Stomach (tissue), 19 donors: ENCODE measurements at places on chromosomes 6 and 20. TPM values are rescaled to one million over a fixed set of nuclear protein-coding genes. Genes with fewer than 3 reads are reported as not detected.

The CTCFL gene
- not detected for total RNA-seq

DNA sequence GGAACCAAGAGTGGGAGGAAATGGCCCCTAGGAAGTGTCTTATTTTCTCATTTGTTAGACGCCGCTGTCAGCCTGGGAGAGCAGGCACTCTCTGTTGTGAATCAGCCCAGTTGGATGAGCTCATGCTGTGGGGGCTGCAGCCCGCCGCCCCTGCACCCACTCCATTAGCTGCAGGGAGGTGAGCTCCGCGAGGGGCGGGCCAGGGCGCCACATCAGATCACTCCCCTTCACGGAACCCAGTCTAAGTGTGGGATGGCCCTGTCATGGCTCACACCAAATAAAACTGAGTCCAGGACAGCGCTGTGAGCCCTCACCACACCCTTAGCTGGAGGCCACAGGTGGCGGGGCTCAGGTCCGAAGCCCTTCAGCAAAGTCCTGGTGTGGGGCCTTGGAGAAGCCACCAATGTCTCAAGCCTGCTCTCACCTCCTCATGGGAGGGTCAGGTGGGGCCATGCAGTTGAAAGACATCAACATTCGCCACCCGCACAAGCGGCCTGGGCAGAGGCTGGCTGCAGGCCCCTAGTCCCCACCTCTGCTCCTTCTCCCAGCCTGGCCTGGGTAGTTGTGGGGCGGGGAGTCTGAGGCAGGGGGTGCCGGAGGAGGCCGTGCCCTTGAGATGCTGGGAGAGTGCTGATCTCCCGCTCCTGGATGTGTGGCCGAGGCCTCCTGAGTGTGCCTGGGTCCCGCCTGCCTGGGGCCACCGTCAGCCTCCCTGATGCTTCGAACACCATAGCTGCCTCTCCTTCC lies 66.2 kb upstream of the SLCO4A1 start:
- H3K36me3 ChIP-seq = no peaks in the 10 kb centered on the region
- H3K4me1 ChIP-seq = no peaks in the 10 kb centered on the region
- no peaks in the 10 kb centered on the region for H3K27me3 ChIP-seq

DNA sequence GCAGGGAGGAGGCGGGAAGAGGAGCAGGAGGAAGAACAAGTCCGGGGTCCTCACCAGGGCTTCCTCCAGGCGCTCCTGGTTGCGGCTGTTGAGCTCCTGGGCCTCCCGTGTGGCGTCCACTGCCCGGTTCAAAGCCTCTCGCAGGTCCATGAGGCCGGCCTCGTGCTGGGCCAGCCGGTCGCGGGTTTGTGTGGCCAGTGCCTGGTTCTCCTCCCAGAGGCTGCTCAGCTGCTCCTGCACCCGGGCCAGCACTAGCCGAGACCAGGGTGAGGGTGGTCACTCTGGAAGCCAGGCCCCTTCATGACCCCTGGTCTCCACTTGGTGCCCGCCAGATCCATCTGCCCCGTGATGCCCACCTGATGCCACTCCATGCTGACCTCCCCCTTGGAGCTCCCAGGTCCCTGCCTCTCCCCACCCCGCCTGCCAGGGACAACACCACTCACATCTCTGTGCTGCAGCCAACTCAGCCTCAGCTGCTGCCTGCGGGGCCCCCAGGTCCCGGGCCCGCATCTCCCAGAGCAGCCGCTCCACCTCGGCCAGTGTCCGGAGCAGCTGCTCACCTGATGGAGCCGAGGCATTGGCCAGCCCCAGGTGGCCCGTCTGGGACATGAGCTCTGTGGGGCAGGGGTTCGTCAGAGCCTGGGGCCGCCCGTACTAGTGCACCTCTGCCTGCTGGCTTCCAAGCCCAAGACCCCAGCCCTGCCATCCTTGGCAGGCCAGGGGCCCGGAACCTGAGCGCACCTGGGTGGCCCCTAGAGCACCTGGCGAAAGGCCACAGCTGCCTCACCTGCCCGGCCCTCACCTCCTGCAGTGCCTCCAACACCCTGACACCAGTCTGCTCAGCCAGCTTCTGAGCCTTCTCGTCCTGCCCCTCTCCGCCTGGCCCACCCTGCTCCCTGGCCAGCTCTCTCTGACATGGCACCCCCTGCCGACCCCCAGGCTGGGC lies 15.9 kb downstream of the ADRM1 start:
- no peak for DNase-seq
- H3K4me3 ChIP-seq = no peak overlapping the region
- no peak overlapping the region for H3K27ac ChIP-seq

DNA sequence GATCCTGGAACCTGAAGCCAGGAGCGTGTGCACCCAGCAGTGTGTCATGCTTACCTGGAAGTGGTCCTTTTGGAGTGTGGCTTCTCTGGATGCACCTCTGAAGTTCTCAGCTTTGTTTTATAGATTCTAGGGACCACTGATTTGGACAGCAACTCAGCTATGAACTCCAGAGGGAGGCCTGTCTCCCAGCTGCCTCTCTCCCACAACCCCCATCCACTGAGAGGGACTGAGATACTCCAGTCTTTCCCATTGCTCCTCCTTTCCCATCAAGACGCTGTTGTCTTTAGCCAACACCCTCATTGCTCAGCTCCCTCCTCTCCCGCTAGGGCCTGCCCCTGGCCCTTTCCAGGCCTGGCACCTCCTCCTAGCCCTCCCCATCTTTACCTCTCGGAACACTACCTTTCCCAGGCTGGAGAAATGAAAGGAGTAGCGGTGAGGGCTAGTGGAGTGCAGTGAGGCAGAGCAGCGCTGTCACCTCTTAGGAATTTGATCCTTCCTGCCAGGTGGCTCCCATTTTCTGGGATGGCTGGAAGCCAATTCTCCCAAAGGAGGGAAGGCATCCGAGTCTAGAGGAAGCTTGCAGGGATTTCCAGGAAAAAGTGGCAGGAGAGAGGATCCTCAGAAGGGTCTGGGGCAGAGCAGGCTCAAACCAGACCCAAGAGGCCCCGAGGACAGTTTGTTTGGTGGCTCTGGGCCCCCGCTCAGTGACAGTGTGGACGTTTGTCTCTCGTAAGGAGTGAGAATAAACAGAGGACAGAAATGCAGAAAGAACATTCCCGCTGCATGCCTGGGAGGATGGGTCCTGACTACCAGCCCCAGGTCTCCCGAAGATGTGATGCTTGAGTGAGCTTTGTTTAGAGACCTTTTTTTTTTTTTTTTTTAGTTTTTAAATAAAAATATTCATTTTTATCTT lies at the start of gene LRRN4:
Gene LRRN4, minus strand, starts transcription at position 285 of the 913 bp plus-strand sequence. CDS start 1,261 bp downstream, outside the sequence.
- peak; percentile 48 for DNase-seq
- no peaks in the 10 kb centered on the region for H3K36me3 ChIP-seq
- no peak within 1 kb of the TSS for H3K4me3 ChIP-seq
- no peak within 1 kb of the TSS for H3K27ac ChIP-seq

The MCM3 gene
- total RNA-seq = 29.0 TPM

- H3K4me3 ChIP-seq = no peak overlapping the region
- no peak overlapping the region for H3K27ac ChIP-seq
- H3K4me1 ChIP-seq = no peaks in the 10 kb centered on the region
These were observed 49.6 kb upstream of the PDE7B start for GRCh38 chr6:135801755-135802465.

The TNFRSF21 gene
- 48.8 TPM for total RNA-seq

- no peak overlapping the region for H3K27ac ChIP-seq
- H3K36me3 ChIP-seq = no peaks in the 10 kb centered on the region
- no peak for DNase-seq
- H3K4me1 ChIP-seq = peaks cover 40% of the 10 kb centered on the region
These were observed 158.9 kb downstream of the TBXT start for GRCh38 chr6:166008441-166009369.

DNA sequence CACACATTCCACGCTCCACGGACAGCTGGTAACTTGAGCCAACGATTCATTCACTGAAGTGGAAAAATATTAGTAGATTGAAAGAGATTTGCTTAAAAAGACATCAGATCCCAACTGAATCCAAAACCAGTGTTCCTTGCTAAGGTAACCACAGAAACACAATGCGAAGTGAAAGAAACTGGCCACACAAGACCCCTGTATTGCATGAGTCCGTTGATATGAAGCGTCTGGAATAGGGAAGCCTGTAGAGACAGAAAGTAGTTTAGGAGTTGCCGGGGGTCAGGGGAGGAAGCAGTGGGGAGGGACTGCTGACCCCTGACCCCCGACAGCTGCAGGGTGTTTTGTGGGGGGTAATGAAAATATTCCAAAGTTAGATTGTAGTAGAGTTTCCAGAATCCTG lies 10.0 kb downstream of the PCK1 start:
- no peaks in the 10 kb centered on the region for H3K27me3 ChIP-seq
- H3K4me1 ChIP-seq = no peaks in the 10 kb centered on the region
- no peak overlapping the region for H3K27ac ChIP-seq
- no peak overlapping the region for H3K4me3 ChIP-seq
- no peaks in the 10 kb centered on the region for H3K36me3 ChIP-seq
- DNase-seq = no peak

GRCh38 chr6:131486608-131487007 lies 86.4 kb upstream of the ARG1 start:
- H3K4me1 ChIP-seq = no peaks in the 10 kb centered on the region
- H3K27me3 ChIP-seq = no peaks in the 10 kb centered on the region
- no peak overlapping the region for H3K27ac ChIP-seq
- no peak for DNase-seq

GRCh38 chr6:122180132-122180531 lies 219.3 kb upstream of the HSF2 start:
- H3K27me3 ChIP-seq = no peaks in the 10 kb centered on the region
- H3K4me3 ChIP-seq = no peak overlapping the region
- peak; percentile 43 for DNase-seq
- no peak overlapping the region for H3K27ac ChIP-seq

DNA sequence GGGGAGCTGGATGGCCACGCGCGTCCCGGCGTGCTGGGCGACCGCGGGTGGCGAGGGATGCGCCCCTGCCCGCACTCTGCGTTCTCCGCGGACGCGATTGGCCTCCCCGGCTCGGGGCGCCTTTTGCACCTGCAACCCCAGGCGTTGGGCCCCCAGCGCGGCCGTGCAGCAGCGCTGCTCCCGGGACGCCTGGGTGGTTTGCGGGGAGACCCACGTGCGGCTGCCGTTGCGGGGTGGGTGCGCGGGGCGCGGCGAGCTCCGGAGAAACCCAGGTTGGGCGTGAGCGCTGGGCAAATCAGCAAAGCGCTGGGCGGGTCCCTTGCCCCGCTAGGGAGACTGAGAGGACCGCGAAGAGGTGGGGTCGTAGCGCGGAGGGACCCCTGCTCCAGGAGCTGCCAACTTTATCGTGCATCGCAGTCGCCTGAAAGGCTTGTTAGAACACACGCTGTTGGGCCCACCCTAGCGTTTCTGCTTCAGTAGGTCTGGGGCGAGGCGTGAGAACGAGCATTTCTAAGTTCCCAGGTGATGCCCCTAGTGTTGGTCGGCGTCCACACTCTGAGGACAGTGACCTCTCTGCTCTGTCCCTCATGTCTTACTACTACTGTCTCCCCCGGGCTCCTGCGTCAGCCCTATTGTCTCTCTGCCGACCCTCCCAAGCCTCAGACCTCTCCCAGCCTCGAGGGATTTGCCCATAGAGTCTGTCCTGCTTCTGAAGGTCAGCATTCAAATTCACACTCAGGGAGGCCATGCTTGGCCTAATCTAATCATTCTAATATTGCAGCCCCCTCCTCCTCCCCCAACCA lies 538 bp upstream of the ZFP64 start:
- H3K27ac ChIP-seq = peak overlapping the region; percentile 94
- H3K4me1 ChIP-seq = peaks cover 21% of the 10 kb centered on the region

- peak; percentile 5 for DNase-seq
- H3K36me3 ChIP-seq = no peaks in the 10 kb centered on the region
- peaks cover 10% of the 10 kb centered on the region for H3K4me1 ChIP-seq
- H3K4me3 ChIP-seq = no peak overlapping the region
- no peak overlapping the region for H3K27ac ChIP-seq
These were observed 94.3 kb upstream of the OLIG3 start for GRCh38 chr6:137588472-137588871.

- H3K27me3 ChIP-seq = no peaks in the 10 kb centered on the region
- H3K27ac ChIP-seq = no peak overlapping the region
- H3K4me3 ChIP-seq = no peak overlapping the region
- no peaks in the 10 kb centered on the region for H3K36me3 ChIP-seq
- peak; percentile 58 for DNase-seq
These were observed 19.2 kb downstream of the PRND start for GRCh38 chr20:4740774-4741431.

The HTR1E gene
- 4.1 TPM for total RNA-seq

DNA sequence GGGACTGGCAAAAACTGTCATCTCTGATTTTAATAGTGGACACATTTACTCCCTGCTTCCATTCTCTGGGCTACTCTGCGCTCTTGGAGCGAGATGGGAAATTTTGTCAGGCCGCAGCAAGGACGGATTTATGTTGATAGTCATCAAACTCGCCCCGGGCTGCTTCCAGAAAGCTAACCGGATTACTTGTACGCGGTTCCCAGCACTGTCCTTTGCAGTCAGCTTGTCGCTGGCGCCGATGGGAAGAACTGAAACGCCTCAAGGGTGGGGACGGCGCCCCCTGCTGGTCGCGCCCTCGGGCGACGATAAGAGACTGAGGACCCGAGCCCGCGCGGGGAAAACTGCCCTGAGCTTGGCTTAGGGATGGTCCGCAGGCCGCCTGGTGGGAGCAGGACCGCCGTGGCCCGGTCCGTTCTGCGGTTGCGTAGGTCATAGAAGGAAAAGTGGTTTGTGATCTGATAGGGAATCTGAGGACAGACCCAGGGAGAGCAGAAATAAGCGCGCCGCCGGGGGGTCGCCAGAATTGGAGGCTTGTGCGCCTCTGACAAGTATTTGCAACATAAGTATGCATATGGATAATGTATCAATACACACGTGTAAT lies 984 bp upstream of the ABT1 start:
- H3K27ac ChIP-seq = peak overlapping the region; percentile 91
- H3K4me1 ChIP-seq = peaks cover 33% of the 10 kb centered on the region
- H3K36me3 ChIP-seq = peaks cover 14% of the 10 kb centered on the region
- DNase-seq = peak; percentile 97
- no peaks in the 10 kb centered on the region for H3K27me3 ChIP-seq
- peak overlapping the region; percentile 88 for H3K4me3 ChIP-seq

The SEL1L2 gene
- not detected for total RNA-seq

The MATN4 gene
- not detected for total RNA-seq

The CD109 gene
- 0.58 TPM for total RNA-seq

GRCh38 chr20:57060407-57061050 lies 205.9 kb downstream of the BMP7 start:
- H3K4me1 ChIP-seq = no peaks in the 10 kb centered on the region
- no peak overlapping the region for H3K4me3 ChIP-seq
- DNase-seq = no peak
- no peaks in the 10 kb centered on the region for H3K36me3 ChIP-seq
- H3K27ac ChIP-seq = no peak overlapping the region

- no peak overlapping the region for H3K4me3 ChIP-seq
- peaks cover 67% of the 10 kb centered on the region for H3K36me3 ChIP-seq
- H3K27ac ChIP-seq = no peak overlapping the region
These were observed 54.2 kb downstream of the EZR start for GRCh38 chr6:158764926-158765325.

GRCh38 chr6:84027340-84028181 lies 6.0 kb upstream of the MRAP2 start:
- H3K27ac ChIP-seq = peak overlapping the region; percentile 53
- peak; percentile 67 for DNase-seq
- no peaks in the 10 kb centered on the region for H3K36me3 ChIP-seq
- no peaks in the 10 kb centered on the region for H3K27me3 ChIP-seq
- H3K4me1 ChIP-seq = no peaks in the 10 kb centered on the region
- no peak overlapping the region for H3K4me3 ChIP-seq
